ENCODE measurements at places on chromosomes 4 and X.

DNA sequence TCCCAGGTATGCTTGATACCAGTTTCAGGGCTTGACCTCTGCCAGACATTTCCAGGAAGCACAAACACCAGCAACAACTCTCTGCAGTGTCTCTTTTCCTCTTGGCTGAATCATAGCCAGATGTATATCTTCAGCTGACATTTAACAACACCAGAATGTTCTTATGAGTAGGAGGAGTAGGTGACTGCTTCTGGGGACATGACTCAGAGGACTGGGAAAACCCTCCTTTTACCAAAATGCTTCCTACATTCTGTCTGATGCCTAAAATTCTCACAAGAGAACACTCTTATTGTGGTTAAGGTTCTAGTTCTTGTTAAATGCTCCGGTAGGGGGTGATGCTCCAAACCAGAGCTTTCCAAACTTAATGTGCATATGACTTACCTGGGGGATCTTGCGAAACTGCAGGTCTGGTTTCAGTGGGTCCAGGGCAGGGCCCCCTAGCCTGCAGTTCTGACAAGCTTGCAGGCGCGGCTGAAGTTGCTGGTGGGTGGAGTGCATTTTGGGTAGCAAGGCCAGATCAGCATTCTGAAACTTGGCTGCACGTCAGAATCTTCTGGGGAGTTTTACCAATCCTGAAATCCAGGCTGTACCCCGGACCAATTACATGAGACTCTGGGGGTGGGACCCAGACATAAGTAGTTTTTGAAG lies 329.3 kb upstream of the RPS6KA3 start:
- DNase-seq, result no peak

- no peak for DNase-seq
These were observed 35.9 kb upstream of the PAPSS1 start for GRCh38 chr4:107755841-107756356.

DNA sequence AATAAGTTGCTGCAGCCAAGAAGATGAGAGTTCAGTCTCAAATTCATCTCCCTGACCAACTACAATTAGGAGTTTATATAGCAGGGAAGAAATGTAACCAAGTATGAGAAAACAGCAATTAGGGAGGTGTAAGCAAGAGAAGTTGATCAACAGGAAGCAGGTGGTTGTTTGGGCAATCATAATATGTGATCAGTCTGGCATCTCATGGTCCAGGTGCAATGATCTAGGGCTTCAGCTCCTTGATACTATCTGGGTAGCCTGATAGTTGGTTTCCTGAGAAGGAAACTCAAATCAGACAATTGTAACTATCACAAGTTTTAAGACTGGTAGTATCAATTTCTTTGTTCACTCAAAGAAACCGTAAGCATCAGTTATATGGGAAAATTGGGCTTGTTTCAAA lies 1574.3 kb upstream of the PABPC4L start:
- no peak for DNase-seq

DNA sequence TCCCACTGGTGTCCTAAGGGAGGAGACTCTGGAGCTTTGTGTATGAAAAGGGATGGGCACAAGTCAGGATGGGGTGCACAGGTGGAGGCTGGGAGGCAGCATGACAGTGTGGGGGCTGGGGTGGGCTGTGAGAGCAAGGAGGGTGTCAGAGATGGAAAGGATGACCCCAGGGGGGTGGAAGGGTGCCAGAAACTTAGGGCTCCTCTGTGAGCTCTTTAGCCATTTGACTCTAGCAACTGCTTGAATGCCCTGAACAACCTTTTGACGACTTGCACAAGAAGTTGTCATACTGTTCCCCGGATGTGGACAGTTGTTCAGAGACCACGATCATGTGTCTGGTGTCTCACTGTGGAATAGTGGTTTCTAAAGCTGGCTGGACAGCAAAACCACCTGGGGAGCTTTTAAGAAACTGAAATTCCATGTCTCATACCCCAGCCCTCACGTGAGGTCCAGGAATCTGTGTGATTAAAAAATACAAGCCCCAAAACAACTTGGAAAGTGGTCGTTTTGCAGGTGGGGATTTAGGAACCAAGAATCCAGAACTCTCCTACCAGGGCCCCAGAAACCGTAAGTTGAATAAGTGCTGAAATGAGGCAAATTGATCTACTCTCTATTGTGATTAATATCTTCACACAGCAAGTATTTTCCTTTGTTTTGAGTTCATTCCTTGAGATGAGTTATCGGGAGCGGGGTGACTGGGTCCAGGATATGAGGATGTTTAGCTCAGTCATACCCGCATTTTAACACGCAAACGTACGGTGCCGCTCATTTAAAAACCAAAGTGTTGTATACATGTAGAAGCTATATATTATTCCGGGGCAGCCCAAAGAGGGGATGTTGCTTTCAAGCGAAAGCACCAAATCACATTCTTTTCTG lies 3.4 kb downstream of the RHOH start:
- peak; percentile 69 for DNase-seq

GRCh38 chr4:126937846-126938422 lies 694.8 kb upstream of the INTU start:
- no peak for DNase-seq

DNA sequence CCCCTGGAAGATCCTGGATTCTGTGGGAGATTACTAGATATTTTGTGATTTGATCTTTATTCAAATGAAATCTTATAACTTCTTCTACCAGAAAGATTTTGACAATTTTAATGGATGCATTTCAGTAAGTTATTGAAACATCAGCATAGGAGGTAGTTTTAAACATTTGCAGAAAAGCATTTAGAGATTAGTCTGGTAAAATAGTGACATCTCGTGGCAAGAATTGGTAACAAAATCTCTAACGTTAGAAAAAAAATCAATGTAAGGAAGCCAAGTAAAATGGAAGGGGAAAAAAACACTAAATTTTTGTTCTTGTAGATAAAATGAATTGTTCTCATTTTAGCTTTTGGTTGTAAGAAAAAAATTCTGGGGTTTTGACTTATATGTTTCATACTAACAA lies 73.3 kb downstream of the TASL start:
- peak; percentile 36 for DNase-seq

- DNase-seq, result no peak
These were observed 5.4 kb upstream of the TRPC3 start for GRCh38 chr4:121957266-121957665.
